Activated CD8-positive, alpha-beta T cell treated with anti-CD3 and anti-CD28 coated beads, Interleukin-2, amount 10 ng/mL, durations not matched to agents 7 days and 5 days (primary cell): ENCODE measurements at places on chromosomes 12 and 14.

- no peak for DNase-seq
- no peak overlapping the region for H3K4me3 ChIP-seq
- no peaks in the 10 kb centered on the region for H3K27me3 ChIP-seq
- H3K4me1 ChIP-seq, result no peaks in the 10 kb centered on the region
- H3K27ac ChIP-seq, result no peak overlapping the region
- no peaks in the 10 kb centered on the region for H3K36me3 ChIP-seq
Observed at GRCh38 chr12:99427104-99427503, 220.4 kb upstream of the GARIN6 start.

DNA sequence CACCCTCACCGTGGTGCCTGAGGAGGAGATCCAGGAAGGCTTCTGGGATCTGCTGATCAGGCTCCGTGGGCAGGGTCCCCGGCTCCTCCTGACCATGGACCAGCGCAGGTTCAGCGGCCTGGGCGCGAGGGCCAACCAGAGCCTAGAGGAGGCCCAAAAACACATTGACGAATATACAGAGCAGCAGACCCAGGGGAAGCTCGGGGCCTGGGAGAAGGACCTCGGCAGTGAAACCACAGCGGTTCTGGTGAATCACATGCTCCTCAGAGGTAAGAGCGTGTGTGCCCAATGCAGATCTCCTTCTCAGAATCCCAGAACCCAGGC, 29.4 kb downstream of the SERPINA3 start:
- no peak overlapping the region for H3K27ac ChIP-seq
- H3K4me1 ChIP-seq, result no peaks in the 10 kb centered on the region
- no peak for DNase-seq
- no peaks in the 10 kb centered on the region for H3K27me3 ChIP-seq
- H3K4me3 ChIP-seq, result no peak overlapping the region

GRCh38 chr12:110590806-110591326, 7.7 kb upstream of the PPTC7 start:
- no peak for DNase-seq
- H3K36me3 ChIP-seq, result no peaks in the 10 kb centered on the region
- H3K4me1 ChIP-seq, result peaks cover 17% of the 10 kb centered on the region
- no peaks in the 10 kb centered on the region for H3K27me3 ChIP-seq

GRCh38 chr14:54881235-54881760, 21.3 kb downstream of the GCH1 start:
- H3K27me3 ChIP-seq, result no peaks in the 10 kb centered on the region
- peak overlapping the region; percentile 83 for H3K4me3 ChIP-seq
- peak overlapping the region; percentile 97 for H3K27ac ChIP-seq
- DNase-seq, result peak; percentile 51
- H3K4me1 ChIP-seq, result peaks cover 52% of the 10 kb centered on the region

DNA sequence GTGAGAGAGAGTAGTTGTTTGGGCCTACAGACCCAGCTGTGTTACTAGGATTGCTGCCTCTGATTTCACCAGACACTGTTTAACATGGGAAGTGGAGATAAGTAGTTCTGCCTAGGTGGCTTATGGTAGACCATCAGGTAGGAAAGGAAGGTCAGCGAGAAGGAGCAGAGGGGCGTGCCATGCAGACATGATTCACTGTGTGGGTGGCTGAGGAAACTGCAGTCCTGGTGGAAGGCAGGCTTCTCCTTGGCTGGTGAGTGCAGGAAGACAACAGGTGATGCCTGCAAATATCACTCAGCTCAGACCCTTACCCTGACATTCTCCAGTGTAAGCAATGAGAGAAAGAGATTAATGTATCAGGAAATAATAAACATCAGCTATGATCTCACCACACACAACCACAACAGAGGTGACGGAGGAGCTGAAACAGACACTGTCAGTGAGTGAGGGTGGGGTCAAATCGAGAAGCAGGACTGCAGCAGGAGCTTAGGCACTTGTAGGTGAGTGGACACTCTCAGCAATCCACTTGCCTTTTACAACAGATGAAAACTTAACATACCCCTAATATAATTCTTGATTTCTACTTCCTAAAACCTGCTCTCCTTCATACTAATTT, 2.1 kb upstream of the PRR4 start:
- H3K27ac ChIP-seq, result peak overlapping the region; percentile 62
- H3K36me3 ChIP-seq, result peaks cover 58% of the 10 kb centered on the region
- no peak overlapping the region for H3K4me3 ChIP-seq
- peaks cover 44% of the 10 kb centered on the region for H3K4me1 ChIP-seq
- no peak for DNase-seq

- H3K4me1 ChIP-seq, result peaks cover 22% of the 10 kb centered on the region
- H3K27ac ChIP-seq, result no peak overlapping the region
- DNase-seq, result no peak
- no peak overlapping the region for H3K4me3 ChIP-seq
Observed at GRCh38 chr12:56304276-56304675, 4.1 kb upstream of the CS start.

GRCh38 chr12:79200176-79200575, 335.6 kb downstream of the SYT1 start:
- no peak for DNase-seq
- no peaks in the 10 kb centered on the region for H3K27me3 ChIP-seq
- H3K36me3 ChIP-seq, result no peaks in the 10 kb centered on the region
- H3K27ac ChIP-seq, result no peak overlapping the region
- H3K4me1 ChIP-seq, result no peaks in the 10 kb centered on the region

- no peak overlapping the region for H3K4me3 ChIP-seq
- no peaks in the 10 kb centered on the region for H3K36me3 ChIP-seq
- H3K27ac ChIP-seq, result no peak overlapping the region
- peaks cover 7% of the 10 kb centered on the region for H3K27me3 ChIP-seq
Observed at GRCh38 chr12:94689002-94689645, 38.8 kb upstream of the TMCC3 start.

DNA sequence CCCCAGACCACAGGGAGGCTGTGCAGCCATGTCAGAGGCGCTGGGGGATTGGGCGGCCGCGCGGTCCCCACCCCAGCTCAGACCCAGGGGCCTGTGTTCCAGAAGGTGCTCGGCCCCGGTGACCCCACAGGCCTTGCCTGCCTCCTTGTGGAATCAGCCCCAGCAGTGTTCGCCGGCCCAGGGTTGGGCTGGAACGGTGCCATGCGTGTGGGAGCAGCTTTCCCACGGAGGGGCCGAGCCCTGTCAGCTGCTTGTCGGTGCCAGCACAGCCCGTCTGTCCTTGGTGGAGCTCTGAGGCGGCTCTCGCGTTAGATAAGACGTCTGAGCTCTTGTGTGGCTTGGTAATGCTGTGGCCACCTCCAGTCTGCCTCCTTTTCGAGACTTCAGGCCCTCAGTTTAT, 8.5 kb downstream of the ZFYVE21 start:
- H3K4me3 ChIP-seq, result no peak overlapping the region
- H3K4me1 ChIP-seq, result peaks cover 9% of the 10 kb centered on the region
- H3K27ac ChIP-seq, result no peak overlapping the region
- H3K27me3 ChIP-seq, result no peaks in the 10 kb centered on the region
- peaks cover 4% of the 10 kb centered on the region for H3K36me3 ChIP-seq

DNA sequence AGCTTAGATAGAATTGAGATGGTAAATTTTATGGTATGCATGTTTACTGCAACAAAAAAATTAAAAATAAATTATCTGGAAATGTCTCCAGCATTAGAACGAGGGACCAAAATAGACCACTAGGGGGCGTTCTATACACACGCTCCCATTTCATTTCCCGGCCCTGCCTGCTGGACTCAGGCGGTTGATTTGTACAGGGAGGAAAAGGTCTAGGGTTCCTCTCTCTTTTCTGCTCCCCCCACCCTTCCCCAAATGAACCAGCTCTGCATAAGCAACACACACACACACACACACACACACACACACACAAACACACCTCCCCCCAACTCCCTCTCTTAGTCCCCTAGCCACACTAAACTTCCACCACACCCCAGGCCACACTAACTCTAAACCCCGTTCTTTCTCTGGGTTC, 7.8 kb upstream of the DTX1 start:
- no peak overlapping the region for H3K27ac ChIP-seq
- H3K27me3 ChIP-seq, result peaks cover 10% of the 10 kb centered on the region
- no peaks in the 10 kb centered on the region for H3K36me3 ChIP-seq
- DNase-seq, result peak; percentile 80
- H3K4me3 ChIP-seq, result no peak overlapping the region

DNA sequence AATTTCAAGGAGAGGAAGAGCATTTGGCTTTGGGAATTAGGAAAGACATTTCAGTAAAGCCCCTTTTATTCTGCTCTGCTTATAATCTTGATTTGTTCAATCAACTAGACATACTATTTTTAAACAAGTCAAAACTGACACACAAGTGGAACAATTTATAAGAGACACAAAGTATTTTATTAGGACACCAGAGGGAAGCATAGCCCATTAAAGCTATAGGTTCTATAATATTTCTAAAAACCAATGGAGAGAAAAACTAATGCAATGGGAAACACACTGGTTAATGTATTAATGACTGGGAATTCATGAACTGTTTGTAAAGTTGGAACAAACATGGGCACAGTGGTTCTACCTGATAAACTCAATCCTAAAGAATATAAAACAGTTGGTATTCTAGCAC, 15.3 kb upstream of the CERS5 start:
- peaks cover 20% of the 10 kb centered on the region for H3K4me1 ChIP-seq
- no peak overlapping the region for H3K27ac ChIP-seq
- no peak overlapping the region for H3K4me3 ChIP-seq
- no peak for DNase-seq
- peaks cover 6% of the 10 kb centered on the region for H3K36me3 ChIP-seq

DNA sequence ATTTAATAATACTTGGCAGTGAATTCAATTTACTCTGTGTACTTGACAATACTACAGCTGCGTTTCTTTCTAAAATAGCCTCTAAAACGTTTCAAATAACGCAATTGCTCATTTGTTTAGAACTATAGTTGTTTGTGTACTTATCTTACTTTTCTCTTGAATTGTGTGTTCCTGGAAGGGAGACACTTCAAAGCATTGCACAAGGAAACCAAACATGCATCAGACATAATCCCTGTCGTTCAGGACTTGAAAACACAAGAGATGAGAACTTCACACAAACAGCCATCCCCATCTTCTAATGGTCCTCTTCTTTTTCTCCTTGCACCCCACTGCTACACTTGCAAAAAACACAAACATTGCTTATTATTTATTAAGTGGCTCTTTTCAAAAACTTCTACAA, 38.5 kb downstream of the PTGER2 start:
- peaks cover 78% of the 10 kb centered on the region for H3K4me1 ChIP-seq
- DNase-seq, result peak; percentile 53
- peak overlapping the region; percentile 99 for H3K27ac ChIP-seq
- H3K27me3 ChIP-seq, result no peaks in the 10 kb centered on the region
- peaks cover 53% of the 10 kb centered on the region for H3K36me3 ChIP-seq
- peak overlapping the region; percentile 80 for H3K4me3 ChIP-seq
